ENCODE measurements at places on chromosomes 7 and 10.

DNA sequence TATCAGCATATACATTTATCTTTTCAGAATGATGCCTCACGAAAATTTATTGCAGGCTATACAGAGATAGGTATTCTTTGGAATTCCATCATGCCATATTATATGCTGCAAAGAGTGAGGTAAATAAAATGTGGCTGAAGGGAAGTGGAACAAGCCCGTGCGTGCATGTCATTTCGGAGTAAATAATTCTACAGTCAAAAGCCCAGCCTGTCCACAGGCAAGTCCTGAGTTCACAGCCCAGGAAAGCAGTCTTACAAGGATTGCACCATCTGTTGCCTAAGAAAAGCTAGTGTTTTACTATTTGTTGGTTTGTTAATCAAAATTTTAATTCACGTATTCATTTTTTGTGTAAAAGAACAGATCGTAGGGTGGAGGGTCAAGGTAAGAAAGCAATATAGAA is 292.4 kb upstream of the AKR1E2 start:
- DNase-seq = no peak

DNA sequence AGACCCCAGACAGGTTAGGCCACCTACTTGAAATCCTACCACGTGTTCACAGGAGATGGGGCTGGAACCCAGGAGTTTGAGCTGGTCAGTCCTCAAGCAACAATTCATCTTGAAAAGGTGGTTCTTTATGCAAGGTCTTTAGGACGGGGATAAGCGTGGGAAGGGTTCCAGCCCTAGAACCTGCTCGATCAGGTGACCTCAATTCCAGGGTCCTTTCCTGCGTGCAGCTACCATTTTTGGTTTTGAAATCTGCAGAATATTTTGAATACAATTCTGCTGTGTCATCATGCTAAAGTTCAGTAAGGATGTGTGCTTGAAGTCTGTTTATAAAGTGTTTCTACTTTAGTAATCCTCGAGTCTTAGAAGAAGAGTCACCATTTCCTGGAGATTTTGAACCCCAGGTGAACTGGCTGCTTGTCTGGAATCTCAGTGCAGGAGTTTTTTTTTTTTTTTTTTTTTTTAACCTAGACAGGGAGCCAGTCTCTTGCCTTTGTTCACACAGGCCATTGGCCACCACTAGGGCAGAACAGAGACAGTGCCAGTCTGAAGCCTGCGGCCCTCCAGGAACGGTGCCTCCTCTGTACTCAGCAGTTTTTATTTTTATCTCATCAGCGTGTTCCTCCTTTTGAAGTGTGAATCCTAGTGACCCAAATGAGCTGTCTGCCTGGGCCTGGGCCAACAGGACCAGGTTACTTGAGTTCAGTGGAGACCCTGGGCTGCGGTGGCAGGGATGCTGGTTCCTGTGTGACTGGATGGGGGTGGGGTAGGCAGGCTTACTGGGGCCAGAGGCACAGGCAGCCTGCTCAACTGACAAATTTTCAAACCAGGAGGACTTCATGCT is 54.6 kb downstream of the EEPD1 start:
- no peak for DNase-seq

DNA sequence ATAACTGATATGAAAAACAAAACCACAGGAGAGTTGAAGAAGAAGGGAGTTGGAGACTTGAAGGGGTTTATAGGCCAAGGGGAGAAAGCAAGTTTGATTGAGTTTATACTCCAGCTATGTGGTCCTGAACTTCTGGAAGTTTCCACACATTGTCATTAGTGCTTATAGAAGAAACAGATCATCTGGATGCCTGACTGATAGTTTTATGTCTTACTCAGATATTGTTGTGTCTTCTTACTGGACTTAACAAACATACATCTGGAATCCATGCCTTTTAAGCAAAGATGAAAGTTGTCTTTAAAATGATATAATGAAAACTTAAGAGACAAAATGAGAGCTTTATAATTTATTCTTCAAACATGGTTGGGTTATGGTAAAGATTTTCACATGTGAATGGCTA is 101.3 kb upstream of the FZD8 start:
- no peak for DNase-seq

- DNase-seq = no peak
Observed at GRCh38 chr10:73855413-73855812, 18.9 kb downstream of the CAMK2G start.

Data from frontal cortex (tissue), 4 donors.